ENCODE measurements at places on chromosomes 7 and 10. TPM values are rescaled to one million over a fixed set of nuclear protein-coding genes. Genes with fewer than 3 reads are reported as not detected.

Gene CNNM2
- 2.4 TPM for total RNA-seq

Gene ANLN
- total RNA-seq = 168 TPM

Gene PAX4
- not detected for total RNA-seq

Gene CTAGE8
- 5.1 TPM for total RNA-seq

Gene LRMDA
- not detected for total RNA-seq

Gene NEURL1
- 0.24 TPM for total RNA-seq

Gene GJD4
- not detected for total RNA-seq

Gene SCART1
- 0.58 TPM for total RNA-seq

Gene IGF2BP3
- 41.1 TPM for total RNA-seq

Gene C10orf105
- not detected for total RNA-seq

Gene ASB10
- total RNA-seq = not detected

Gene CUZD1
- total RNA-seq = 0.92 TPM

Gene TPST1
- total RNA-seq = 28.2 TPM

Gene PSMA2
- total RNA-seq = 180 TPM

Gene CARD11
- total RNA-seq = 27.7 TPM

Gene TMEM120A
- total RNA-seq = 21.4 TPM

Gene SBDS
- total RNA-seq = 89.1 TPM

Gene NANOS1
- 0.78 TPM for total RNA-seq

Gene GPR158
- total RNA-seq = not detected

Gene MBL2
- total RNA-seq = not detected

All from foreskin keratinocyte (primary cell).